Activated CD8-positive, alpha-beta memory T cell treated with anti-CD3 and anti-CD28 coated beads for 1 hour (primary cell): ENCODE measurements at places on chromosomes 12 and 14.

DNA sequence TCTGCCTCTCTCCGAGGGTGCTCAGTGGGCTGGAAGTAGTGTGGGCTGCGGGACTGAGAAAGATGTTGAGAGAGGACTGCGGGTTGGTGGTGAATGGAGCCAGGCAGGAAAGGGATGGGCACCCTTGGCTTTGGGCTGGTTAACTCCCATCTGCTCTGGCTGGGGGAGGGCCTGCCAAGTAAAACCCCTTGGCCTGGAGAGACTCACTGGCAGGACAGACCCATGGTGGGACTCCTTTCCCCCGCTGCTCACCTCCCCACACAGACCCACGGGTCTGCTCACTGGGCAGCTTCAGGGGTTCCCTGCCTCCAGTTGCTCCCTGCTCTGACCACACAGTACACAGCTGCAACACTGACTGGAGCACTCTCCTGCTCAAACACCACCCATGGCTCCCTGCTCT, 54.1 kb downstream of the KRT80 start:
- DNase-seq: no peak

DNA sequence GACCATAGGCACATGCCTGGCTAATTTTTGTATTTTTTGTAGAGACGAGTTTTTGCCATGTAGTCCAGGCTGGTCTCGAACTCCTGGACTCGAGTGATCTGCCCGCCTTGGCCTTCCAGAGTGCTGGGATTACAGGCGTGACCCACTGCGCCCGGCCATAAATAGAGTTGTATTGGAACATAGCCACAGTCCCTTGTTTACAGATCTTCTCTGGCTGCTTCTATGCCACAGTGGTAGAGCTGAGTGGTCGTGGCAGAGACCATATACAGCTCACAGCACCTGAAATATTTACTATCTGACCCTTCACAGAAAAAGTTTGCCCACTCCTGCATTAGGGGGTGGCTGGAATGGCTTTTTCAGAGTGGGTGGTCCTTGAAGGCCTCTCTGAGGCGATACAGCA, 28.0 kb upstream of the TSPAN9 start:
- DNase-seq: no peak

DNA sequence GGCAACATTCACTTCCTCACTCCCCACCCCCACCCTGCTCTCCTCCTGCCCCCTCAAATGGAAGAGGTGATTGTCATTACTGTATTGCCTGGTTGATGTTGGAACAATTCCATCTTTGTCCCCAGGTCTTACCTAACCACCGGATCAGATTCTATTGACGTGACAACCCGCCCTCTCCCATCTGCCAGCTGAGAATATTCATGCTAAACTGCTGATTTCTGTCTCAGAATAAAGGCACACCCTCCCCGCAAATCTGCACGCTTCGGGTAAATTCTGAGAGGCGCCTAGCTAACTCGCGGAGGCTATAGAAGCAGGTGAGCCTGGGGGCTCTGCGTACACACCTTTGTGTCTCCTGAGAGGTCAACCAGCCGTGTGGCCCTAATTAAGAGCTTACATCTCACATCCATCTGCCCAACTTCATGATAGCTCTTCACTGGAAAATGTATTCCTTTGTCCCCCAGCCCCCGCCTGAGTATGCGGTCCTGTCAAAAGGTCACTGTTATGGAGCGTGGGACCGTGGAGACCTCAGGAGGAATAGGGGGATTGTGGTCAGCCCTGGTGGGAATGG, 1054.3 kb downstream of the VRK1 start:
- no peak for DNase-seq

DNA sequence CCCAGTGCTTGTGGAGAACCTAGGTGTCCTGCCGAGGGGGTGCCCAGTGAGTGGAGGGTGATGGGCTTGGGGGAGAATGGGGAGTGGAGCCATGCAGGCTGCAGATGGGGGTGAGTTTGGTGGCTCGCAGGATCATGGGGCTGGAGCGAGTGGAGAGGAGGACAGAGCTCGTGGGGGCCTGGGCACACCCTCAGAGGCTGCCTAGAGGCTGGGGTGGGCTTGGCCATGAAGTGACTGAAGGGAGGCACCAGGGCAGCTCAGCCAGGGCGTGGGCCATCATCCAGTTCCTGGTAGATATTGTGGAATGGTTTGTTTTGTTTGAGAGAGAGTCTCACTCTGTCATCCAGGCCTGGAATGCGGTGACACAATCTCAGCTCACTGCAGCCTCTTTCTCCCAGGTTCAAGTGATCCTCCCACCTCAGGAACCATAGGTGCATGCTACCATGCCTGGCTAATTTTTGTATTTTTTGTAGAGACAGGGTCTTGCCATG, 43.4 kb upstream of the AMN start:
- no peak for DNase-seq

GRCh38 chr12:15268927-15269552, 47.8 kb upstream of the RERG start:
- DNase-seq: no peak

DNA sequence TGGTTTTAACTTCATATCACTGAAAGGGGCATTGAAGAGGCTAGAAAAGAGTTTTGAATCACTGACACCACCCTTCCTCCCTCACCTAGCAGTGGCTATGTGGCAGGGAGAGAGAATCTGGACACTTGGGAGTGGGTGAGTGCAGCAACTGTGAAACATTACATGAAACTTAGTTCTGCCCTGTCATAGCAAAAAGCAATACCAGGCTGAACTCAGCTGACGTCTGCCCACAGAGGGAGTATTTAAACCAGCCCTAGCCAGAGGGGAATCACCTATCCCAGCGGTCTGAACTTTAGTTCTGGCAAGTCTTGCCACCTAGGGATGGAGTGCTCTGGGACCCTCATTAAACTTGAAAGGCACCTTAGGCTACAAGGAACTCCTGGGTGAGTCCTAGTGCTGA, 20.7 kb upstream of the UNC79 start:
- DNase-seq: no peak

GRCh38 chr12:5348491-5348890, 83.4 kb upstream of the NTF3 start:
- no peak for DNase-seq

GRCh38 chr12:89801284-89801683, 92.6 kb upstream of the ATP2B1 start:
- DNase-seq: no peak

- DNase-seq: no peak
These were observed 90.6 kb upstream of the PWP1 start for GRCh38 chr12:107594995-107595394.

- DNase-seq: no peak
These were observed 5.3 kb downstream of the GYS2 start for GRCh38 chr12:21599143-21599999.

DNA sequence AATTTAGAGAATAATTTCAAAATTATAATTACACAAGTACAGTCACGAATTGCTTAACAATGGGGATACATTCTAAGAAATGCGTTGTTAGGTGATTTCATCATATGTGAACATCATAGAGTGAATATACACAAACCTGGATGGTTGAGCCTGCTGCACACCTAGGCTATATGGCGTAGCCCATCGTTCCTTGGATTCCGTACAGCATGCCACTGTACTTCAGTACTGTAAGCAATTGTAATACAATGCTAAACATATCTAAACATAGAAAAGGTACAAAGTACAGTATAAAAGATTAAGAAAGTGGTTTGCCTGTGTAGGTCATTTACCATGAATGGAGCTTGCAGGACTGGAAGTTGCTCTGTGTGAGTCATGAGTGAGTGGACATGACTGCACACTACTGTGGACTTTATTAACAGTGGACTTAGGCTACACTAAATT, 286.2 kb downstream of the CACNA1C start:
- DNase-seq: no peak

DNA sequence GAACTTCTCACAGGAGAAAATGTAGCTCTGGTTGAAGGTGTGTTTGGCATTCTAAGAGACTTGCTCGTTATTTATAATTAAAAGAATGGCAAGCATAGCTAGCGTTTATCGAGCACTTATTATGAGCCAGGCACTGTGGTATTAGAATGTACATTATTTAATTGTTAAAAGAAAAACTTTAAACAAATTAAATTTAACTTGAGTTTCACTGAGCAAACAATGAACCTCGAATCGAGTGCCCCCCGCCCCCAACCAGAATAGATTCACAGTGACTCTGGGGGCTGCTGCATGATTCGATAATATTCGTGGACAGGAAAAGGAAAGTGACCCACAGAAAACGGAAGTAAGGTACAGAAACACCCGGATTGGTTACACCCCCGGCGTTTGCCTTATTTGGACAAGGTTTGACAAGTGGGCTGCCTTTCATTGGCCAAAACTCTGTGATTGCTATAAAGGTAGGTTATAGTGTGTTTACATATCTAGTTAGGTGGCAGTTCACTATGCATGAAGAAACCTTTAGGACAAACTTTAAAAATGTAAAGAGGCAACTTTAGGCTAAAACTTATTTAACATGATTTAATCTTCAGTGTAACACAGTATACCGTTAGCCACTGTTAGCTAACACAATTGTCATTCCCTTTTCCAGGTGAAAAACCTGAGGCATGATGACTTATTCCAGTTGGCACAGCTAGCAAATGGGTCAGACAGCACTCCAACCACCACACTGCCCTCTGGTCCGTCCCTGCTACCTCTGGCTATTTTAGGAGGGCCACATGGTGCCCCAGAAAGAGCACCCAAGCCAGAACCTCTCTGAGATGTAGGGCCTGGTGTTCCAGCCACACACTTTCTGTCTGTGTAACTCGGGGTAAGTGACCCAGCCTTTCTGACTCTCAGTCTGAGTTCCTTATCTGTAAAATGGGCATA, 7.1 kb downstream of the SCNN1A start:
- no peak for DNase-seq

DNA sequence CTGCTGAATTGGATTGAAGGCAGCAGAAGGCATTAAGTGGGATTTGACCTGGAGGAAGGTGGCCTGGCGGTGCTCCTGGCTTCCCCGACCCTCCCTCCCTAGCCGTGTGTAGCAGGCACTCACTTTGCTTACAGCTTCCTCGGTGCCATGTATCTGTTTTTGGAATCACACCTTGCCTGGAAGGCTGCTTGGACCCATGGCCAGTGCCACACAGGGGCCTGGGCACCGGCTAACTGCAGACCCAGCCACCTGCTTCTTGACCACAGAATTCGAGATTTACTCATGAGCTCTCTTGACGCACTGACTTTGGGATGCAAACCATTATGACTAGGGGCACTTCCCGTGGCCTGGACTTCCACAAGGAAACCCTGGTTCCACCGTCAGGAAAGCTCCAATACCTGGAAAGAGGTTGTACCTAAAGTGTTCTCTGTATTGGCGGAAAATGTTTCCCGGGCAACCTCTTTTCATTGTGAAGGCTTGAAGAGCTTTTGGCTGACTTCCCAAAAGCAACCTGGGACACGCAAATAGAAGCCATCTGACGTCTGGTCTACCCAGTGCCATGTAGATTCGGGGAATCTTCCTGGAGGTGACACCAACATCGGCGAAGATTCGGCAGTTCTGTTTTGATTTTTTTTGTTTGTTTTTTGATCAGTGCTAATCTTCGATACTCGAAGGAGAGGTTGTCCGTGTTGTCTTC, 125.6 kb upstream of the RTL1 start:
- no peak for DNase-seq

DNA sequence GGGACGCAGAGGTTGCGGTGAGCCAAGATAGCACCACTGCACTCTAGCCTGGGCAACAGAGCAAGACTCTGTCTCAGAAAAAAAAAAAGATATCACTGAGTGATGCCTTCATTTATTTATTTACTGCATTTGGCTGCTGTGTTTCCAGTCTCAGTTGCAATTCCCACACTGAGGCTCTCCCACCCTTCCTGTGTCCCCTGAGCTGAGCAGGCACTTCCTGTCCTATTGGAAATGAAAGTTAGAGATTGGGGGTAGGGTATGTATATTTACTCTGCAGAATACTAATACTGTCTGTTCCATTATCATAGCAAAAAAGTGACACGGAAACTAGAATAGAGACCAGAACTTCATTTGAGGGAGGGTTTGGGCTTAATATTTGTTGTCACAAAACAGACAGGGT, 1.6 kb upstream of the RBMS2 start:
- no peak for DNase-seq

GRCh38 chr12:23472329-23472971, 477.0 kb downstream of the SOX5 start:
- no peak for DNase-seq

- no peak for DNase-seq
These were observed 618 bp downstream of the SEC23A start for GRCh38 chr14:39102265-39102968.

DNA sequence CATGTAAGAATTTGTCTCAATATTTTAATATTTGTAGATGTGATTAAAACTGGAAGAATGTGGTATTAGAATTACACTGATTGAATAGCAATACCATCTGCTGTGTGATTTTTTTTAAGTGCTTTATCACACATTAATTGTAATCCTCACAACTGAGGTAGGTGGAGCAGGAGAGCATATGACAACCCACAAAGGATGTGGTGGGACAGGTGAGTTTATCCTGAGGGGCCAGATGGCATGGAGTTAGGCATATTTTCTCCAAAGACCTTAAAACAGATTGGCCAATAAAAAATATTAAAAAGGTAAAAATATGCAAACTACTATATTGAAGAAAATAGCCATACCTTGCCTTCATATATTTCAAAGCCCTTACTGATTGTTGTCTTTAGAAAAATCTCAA, 7.8 kb downstream of the LRRC10 start:
- DNase-seq: no peak

DNA sequence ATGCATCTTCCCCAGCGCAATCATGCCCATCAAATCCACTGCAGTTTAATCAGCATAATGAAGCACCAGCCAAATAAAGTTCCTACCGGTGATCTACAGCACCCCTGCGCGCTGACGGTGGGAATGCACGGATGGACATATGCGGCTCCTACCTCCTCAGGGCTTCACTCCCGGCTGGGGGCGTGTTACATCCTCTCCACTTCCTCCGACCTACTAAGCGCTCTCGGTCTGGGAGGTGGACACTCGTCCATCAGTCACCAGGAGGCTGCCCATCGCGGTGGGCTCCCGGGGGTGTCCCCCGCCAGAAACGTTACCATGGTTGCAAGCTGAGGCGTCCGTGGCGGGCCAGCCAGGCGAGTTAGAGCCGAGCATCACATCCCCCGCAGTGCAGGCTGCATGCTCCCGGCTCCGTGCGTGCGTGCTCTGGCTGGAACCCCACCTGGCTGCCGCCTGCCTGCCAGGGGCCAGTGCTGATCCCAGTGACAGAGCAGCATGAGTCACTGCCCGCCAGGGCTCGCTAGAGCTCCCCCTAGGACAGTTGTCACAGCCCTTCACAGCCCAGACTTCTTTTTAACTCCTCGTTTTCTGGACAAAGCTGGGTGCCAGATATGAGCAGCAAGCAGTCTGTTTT, 73.0 kb downstream of the CIT start:
- DNase-seq: no peak

DNA sequence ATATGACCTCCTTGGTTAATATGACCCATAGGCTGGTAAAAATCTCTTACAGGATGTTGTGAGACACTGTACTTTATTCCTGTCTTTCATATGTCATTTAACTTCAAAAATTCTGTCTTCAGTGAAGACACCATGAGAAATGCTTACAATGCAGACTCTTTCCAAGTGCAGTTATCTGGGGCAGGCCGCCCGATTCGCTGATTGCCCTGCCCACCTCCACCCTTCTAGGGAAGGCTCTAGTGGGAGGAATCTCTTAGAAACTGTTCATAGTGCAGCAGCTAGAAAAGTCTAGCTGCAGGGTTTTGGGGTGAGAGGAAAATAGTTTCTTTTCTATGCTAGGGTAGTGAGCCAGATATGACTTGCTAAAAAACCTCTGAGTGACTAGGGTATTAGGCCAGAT, 15.0 kb upstream of the CIPC start:
- DNase-seq: no peak
